ENCODE measurements at places on chromosomes 11 and 22.

DNA sequence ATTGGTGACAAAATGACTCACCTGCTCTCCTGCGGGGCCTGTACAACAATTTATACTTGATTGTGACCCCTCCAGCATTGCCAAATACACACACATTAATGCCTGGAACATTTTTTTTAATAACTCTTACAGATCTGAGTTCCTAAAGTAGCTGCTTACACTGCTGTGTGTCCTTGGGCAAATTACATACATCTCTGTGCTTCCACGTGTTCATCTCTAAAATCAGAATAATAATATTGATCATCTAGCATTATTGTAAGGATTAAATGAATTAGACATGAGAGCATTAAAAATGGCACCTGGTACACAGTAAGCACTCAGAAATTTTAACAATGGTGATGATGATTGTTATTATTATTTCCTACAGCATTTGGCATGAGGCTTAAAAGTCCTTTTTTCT, 21.5 kb upstream of the WT1 start:
- no peak for DNase-seq
- no peaks in the 10 kb centered on the region for H3K36me3 ChIP-seq
- H3K4me1 ChIP-seq = no peaks in the 10 kb centered on the region
- H3K27ac ChIP-seq = no peak overlapping the region
- peaks cover 8% of the 10 kb centered on the region for H3K27me3 ChIP-seq

DNA sequence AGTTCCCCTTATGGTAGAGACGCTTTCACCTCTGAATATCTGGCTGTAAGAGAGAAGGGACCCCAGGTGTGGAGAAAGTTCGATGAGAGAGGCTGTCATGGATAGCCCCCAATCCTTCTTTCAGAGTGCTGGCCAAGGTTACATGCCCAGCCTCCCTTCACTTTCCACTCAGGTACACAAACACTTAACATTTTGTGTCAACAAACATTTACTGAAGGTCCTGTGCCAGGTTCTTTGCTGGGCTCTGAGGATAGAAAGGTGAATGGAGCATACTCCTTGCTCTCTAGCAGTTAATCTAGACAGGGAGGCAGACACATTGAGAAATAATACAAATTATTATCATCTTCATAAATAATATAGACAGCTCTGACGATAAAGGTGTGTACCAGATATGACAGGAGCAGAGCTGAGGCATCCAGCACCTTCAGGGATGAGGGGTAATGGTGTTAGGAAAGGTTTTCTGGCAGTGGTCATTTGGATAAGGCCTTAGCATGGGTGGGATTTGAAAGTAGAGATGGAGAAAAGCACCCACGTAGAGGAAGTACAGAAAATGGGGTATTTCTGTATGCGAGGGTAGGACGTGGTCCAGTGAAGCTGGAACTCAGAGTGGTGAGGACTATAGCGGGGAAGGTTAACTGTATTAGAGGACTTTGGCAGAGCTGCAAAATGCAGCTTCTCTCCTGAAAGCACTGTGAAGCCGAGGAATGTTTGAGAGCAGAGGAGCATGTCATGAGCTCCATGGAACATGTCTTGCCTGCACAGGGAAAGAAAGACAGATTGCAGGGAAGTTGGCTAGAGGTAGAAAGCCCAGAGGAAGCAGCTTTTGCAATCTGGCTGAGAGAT, 19.6 kb downstream of the PPFIBP2 start:
- H3K4me1 ChIP-seq = peaks cover 40% of the 10 kb centered on the region
- no peak overlapping the region for H3K4me3 ChIP-seq
- DNase-seq = no peak
- H3K27me3 ChIP-seq = peaks cover 6% of the 10 kb centered on the region
- H3K36me3 ChIP-seq = peaks cover 7% of the 10 kb centered on the region

DNA sequence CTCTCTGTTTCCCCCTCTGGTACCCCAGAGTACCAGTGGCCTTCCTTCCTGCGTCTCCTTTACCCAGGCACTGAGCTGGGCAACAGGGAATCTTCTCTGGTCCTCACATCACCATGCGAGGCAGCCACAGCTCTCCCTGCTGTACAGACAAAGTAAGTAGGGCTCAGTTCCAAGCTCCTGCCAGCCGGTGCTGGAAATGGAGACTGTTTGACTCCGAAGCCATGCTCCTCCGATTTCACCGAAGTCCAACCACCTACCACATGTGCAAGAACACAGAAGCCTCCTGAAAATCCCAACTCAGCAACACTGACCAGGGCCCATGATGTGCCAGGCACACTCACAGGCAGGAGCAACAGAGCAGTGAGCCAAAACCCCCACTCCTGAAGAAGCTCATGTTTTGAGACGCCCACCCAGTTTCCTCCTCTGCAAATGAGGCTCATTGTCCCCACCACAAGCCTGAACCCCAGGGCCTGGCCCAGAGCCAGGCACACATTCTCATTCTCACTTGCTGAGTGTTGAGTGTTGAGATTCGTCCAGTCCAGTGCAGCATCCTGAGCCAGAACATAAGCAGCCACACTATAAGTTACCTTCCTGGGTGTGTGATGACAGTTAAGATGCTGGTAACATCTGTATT, 156.0 kb downstream of the MPPED1 start:
- peaks cover 1% of the 10 kb centered on the region for H3K27me3 ChIP-seq
- H3K4me1 ChIP-seq = no peaks in the 10 kb centered on the region
- H3K4me3 ChIP-seq = no peak overlapping the region
- H3K36me3 ChIP-seq = no peaks in the 10 kb centered on the region
- no peak overlapping the region for H3K27ac ChIP-seq

- H3K36me3 ChIP-seq = peaks cover 23% of the 10 kb centered on the region
- H3K27ac ChIP-seq = no peak overlapping the region
- no peak for DNase-seq
- peaks cover 2% of the 10 kb centered on the region for H3K27me3 ChIP-seq
Observed at GRCh38 chr11:59776210-59777066, 21.3 kb downstream of the STX3 start.

DNA sequence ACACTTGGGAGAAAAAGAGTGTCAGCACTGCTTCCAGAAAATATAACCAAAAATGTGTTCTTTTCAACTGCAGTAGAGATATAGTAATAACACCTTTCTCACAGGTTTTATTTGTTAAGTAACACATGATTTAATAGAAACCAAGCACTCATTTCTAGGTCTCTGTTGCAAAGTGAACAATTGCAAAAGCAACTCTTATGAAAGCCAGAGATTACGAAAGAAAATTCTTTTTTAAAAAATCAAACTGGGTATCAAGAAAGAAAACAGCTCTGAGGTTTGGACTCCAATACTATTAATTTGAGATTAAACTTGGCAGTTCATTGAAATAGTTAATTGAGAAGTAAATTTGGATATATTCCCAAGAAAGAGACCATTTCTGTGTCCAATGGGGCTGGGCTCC, 9.8 kb upstream of the XKR3 start:
- H3K36me3 ChIP-seq = no peaks in the 10 kb centered on the region
- no peaks in the 10 kb centered on the region for H3K4me1 ChIP-seq
- DNase-seq = no peak
- no peak overlapping the region for H3K4me3 ChIP-seq
- H3K27me3 ChIP-seq = no peaks in the 10 kb centered on the region
- H3K27ac ChIP-seq = no peak overlapping the region

- H3K36me3 ChIP-seq = no peaks in the 10 kb centered on the region
- DNase-seq = no peak
- no peaks in the 10 kb centered on the region for H3K4me1 ChIP-seq
- H3K27ac ChIP-seq = no peak overlapping the region
Observed at GRCh38 chr11:116537709-116538108, 235.1 kb downstream of the BUD13 start.

GRCh38 chr22:35641494-35642120, 6.6 kb upstream of the APOL6 start:
- H3K27me3 ChIP-seq = no peaks in the 10 kb centered on the region
- H3K4me3 ChIP-seq = no peak overlapping the region
- DNase-seq = no peak
- no peak overlapping the region for H3K27ac ChIP-seq
- no peaks in the 10 kb centered on the region for H3K4me1 ChIP-seq
